ACHN (cell line): ENCODE measurements at places on chromosomes 7 and 10.

DNA sequence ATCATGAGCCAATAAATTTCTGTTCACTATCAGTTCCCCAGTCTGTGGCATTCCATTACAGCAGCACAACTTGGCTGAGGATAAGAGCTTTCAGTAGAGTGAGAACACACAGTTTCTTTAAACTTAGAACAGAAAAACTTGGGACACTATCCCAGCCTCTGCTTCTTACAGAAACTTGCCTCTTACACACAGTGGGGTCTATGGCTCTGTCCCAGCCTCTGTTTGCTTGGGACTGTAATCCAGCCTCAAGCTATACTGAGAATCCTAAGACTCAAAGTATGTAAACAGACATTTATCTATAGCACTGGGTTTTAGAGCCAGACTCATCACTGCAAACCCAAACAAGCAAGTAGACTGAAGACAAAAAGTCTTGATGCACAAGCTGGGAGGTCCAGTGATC, 355.8 kb upstream of the VSTM2A start:
- no peak for DNase-seq

DNA sequence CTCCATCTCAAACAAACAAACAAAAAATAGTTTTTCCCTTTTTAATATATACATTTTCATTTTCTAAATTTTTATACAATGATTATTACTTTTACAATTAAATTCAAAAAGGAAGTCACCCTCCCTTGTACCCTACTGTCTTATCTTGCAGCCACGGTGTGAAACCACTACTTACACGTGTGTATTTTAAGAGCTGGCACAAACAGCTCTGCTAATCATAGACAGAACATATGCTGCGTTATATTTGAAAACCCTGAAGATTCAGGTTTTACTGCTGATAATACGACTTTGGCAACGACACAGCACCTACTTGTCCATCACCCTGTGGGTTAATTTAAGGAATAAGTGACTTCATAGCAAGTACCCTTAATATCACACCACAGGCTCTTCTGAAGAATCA, 991 bp downstream of the ANKRD61 start:
- no peak for DNase-seq

DNA sequence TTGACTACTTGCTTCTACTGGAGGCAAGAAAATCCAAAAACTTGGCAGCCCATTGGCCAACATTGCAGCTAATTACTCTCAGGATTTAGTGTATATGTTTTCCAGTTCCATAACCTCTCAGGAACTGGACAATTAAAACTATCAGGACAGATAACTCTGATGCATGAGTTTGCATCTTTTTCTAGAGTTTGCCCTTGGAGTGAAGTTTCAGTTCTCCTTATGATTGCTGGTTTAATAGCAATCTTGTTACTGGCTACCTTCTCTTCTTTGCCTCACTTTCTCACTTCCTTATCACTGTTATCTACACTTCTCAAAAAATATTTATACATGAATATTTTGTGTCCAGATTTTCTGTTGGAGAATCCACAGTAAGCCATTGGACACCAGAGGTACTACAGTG, 735.9 kb downstream of the PCDH15 start:
- DNase-seq = no peak

DNA sequence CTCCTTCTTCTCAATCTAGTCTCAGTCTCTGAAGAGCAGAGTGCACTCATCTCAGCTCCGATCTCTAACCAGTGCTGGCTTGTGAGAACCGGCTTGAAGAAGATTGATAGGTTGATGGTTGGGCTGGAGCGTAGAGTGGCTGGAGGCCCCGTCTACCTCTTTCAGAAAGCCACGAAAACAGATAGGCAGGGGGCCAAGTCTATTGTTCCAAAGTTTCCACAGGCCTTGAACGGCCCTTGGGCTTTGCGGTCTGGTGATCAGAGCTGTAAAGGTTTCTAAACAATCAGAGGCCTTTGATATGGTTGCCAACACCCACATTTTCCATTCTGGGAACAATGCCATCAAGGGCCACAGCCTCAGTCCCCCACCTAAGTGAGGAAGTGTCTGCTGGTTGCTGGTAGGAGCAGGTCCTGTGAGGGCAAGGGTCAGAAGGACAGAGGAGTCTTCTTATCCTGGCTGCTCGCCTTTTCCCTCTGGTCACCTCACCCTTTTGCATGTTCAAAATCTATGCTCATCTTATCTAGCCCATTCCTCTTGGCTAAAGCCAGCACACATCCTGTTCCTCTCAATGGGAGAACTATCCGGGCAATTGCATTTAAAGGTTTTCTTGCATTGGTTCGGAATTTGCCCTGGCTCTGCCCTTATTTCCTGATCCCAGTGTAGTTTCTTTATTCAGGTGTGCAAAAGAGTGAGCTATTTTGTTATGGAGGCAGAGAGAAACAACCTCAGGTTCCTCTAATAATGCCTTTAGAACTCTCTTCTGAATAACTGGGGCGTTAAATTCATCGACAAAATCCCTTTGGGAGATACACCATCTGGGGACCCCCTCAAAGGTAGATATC, 70.3 kb upstream of the KMT2E start:
- no peak for DNase-seq

DNA sequence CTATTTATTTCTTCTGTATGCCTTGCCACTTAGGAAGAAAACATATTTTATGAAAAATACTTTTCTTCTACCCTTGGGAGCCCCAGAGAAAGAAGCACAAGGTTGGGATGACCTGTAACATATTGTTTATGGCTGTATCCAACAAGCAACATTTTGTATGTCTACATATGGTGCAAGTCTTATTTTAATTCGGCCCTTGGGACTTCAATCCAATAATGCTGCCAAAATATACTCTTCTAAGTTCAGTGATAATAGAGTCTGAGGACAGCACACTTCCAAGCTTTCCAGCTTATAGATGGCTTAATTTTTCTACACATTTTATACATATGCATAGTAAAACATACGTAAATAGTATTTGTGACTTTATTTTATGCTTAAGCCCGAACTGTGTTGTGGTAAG, 318.5 kb upstream of the SEMA3A start:
- DNase-seq = no peak

GRCh38 chr10:128245026-128245425, 118.8 kb upstream of the MKI67 start:
- DNase-seq = no peak
